ENCODE measurements at places on chromosomes 12 and 14. TPM values are rescaled to one million over a fixed set of nuclear protein-coding genes. Genes with fewer than 3 reads are reported as not detected.
A peak's percentile ranks its signal among the peaks of the same experiment; 100 is the strongest.

- no peak for DNase-seq
Measured at GRCh38 chr12:53061404-53062010, 11.6 kb downstream of the TNS2 start.

DNA sequence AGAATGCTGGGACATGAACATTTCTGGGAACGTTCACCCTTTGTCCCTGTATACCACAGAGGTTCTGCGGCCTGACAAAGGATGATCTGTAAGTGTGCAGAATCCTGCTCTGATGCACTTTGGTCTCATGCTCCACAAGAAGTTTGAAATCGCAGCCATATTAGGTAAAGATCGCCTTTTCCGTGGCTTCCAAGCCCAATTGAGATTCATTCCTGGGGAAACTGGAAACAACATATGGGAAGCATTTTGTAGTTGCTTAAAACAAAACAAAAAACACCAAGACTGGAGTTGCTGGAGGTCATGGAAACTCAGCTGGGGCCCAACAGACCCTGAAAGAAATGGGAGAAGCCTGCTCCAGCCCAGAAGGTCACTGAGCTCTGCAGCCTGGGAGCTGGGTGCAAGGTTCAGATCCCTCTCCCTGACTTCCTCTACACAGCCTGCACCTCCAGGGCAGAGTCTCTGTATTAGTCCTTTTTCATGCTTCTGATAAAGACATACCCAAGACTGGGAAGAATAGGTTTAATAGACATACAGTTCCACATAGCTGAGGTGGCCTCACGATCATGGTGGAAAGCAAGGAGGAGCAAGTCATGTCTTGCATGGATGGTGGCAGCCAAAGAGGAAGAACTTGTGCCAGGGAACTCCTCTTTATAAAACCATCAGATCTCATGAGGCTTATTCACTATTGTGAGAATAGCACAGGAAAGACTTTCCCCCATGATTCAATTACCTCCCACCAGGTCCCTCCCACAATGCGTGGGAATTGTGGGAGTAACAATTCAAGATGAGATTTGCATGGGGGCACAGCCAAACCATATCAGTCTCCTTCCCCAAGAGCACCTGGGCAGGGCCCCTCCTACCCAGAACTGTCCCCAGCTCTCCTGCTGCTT is 60.8 kb upstream of the CHGA start:
- no peak for DNase-seq

LBHD2 gene
- not detected for polyA plus RNA-seq

GRCh38 chr12:66733839-66734238 is 55.0 kb upstream of the GRIP1 start:
- DNase-seq, result no peak

FAM186B gene
- 0.25 TPM for polyA plus RNA-seq

- no peak for DNase-seq
Measured at GRCh38 chr12:127106041-127106440, 1160.9 kb upstream of the TMEM132C start.

GRCh38 chr12:59859171-59859510 is 263.3 kb downstream of the SLC16A7 start:
- no peak for DNase-seq

- DNase-seq, result no peak
Measured at GRCh38 chr12:62912644-62913043, 22.3 kb downstream of the PPM1H start.

DNA sequence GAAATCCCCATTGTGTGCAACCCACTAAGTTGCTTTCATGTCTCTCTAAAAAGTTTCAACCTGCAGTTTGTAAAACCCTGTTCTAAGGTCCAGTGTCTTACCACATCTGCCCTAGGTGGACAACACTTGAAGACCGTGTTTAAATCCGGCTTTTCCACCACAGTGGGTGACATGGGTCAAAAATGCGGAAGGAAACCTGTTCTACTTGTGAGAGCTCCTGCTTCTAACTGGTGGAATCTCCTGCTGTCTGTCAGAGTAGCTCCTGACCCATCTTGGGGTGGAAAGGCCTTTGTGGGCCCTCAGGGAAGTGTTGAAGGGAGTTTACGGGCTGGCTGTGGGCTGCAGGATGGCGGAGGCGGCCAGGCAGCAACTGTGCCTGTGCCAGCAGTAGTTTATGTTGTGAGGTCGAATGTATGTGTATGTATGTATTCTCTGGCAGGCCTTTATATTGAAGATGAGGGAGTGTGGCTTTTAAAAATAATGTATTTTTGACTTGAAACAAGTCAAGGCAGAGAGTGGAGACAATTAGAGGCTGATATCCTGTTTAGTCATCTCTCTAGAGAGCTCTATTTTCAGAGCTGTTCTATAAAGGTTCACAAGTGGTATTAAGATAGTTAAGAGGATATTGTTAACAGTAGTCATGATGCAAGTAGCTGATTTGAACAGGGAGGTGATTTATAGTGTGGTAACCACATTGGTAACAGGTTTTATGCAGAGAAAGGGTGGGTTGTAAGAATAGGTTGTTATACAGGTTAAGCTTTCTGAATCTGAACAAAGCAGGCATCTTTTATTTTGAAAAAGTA is 67.0 kb downstream of the PRKCH start:
- peak; percentile 32 for DNase-seq

GRCh38 chr14:105682956-105683570 is 156.7 kb downstream of the TMEM121 start:
- DNase-seq, result no peak

GRCh38 chr14:70856851-70857495 is 47.7 kb upstream of the MAP3K9 start:
- no peak for DNase-seq

- DNase-seq, result no peak
Measured at GRCh38 chr14:85332401-85332800, 197.5 kb upstream of the FLRT2 start.

DNA sequence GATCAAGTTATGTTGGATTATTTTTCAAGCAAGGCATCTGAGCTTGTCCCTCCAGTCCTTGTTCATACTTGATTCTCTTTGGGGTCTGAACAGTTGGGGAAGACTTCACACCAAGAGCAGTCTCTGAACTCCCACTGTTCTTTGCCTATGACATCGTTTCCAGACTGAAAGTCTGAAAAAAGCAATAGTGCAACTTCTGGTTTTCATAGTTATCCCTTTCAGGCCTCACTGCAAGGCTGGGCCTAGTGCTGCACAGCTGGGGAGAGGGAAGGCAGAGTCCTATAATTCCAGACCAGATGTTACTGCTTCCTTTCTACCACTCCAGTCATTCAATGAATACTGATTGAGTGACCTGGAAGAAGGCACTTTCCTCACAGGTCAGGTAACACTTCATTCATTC is 187.1 kb upstream of the CCND2 start:
- DNase-seq, result no peak

GRCh38 chr12:128796439-128797118 is 27.2 kb downstream of the SLC15A4 start:
- DNase-seq, result no peak

DNA sequence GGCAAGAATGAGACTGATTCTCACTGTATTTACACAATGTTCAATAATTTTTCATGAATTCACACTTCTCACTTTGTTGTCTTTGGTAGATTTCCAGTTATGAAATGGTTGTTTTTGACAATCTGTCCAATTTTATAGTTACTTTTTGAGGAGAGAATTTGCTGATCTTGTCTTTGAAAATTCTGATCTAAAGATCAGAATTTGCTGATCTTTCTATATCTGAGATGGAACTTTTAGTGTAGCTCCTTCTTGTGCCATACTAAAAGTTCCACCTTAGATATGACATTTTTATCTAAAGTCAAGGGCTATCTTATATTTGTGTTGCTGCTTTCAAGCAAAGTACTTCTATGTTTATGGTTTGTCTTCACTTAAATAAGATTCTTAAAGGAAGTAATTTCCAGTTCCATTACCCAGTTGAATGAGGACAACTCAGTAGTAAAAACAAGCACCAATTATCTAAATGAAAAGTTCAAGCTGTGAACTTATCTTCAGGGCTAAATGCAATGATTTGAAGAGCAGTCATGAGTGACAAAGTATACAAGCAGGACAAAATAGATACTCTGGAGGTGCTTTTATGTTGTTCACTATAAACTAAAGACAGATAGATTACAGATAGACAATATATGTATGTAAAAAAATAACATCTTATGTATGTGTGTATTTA is 76.4 kb upstream of the FOXG1 start:
- DNase-seq, result no peak

DHRS2 gene
- polyA plus RNA-seq, result 309 TPM

OTUB2 gene
- polyA plus RNA-seq, result 0.41 TPM

DNA sequence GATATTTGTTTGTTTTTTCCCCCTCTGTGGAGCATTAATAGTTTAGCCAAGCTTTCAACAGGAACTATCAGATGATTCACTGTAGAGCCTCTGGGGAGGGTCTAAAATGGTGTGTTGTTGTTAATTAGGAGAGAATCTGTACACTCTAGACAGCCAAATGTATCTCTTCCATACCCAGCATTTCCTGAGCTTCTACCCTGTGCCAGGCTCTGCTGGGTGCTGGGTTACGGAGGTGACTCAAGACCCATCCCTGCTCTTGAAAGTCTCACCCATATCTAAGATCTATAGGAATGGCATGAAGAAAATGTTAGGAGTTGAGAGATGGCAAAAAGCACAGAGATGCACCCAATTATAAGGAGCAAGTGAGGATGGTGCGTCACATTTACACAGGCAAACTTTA is 245.8 kb downstream of the C12orf75 start:
- no peak for DNase-seq

DNA sequence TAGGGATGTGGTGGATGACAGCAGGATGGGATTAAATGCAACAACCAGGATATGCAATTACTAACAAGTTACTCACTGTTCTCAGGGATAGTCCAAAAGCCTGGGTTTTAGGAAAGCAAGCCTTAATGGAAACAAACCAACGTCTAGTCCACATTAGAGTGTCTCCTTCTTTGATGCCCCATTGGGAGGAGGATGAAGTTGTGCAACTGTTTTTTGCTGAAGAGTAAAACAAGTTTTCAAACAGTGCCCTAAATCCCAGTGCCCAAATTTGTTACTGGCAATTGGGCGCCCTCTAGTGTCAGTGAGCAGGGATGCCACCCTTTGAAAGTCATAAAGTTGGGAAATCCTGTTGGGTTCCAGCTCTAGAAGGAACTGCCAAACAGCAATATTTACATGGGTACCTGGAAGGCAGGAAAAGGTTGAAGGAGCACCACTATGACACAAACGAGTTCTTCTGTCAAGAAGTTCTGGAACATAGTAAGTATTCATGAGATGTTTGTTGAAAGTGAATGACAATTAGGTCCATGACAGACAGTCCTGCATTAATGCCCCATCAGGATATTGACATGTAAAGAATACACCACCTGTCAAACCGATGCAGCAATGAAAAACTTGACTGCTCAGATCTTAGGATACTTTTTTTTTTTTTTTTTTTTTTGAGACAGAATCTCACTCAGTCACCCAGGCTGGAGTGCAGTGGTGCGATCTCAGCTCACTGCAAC is 11.1 kb upstream of the DPF3 start:
- no peak for DNase-seq

DNA sequence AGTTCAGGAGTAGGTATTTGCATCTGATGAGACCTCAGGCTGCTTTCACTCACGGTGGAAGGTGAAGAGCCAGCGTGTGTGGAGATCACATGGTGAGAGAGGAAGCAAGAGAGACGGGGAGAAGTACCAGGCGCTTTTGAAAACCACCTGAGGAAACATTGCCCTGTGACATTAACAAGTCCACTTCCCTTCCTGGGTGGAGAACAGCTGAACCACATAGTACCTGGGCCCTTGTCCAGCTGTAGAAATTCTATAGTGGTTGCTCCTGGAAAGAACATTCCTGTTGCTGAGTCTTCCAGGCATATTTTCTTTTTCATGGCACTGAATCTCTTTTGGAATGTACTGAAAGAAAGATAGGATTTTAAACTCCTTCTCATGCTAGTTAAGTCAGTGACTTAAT is 87.3 kb upstream of the RIN3 start:
- DNase-seq, result no peak

- no peak for DNase-seq
Measured at GRCh38 chr14:31508135-31508534, 20.3 kb upstream of the GPR33 start.

DNA sequence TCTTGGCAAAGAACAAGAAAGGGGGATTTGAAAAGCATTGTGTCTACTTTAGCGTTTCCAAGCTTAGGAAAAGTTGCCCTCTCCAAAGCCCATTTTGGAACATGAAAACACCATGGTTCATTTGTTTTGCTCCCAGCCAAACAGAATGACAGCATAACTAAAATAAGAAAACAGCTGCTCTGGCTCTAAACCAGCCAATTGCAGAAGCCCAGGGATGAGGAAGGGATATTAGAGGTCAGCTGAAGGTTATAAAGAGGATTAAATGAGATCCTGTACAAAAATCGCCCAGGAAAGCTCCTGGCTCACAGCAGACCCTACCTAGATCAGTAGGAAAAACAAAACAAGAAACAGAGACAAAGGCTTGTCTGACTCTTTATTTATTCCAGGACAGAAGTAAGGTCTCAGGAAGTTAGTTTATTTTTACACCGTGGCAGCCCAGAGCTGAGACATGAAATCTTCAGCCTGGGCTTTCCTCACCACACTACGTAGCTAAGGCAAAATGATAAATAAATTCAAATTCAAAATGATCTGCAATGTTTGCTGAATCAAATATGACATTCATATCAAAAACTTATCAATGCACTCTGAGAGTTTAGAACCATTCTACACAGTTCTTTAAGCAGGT is 25.9 kb downstream of the SPX start:
- no peak for DNase-seq

DNA sequence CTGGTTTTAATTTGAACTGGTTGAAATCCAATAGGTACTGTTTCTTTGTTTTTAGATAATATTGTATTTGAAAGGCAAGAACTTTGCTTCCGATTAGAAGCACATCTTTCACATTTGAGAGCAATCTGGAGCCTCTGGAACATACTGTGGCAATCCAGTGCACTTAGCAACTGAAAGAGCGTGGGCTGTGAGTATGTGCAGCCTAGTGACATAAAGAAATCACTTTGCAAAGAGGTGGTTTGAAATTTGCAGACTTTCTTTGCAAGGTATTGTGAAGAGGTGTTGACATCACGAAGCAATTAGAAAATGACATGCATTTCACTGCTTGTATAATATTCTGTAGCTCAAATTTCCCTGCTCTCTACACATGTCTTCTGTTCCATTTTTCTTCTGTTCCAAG is 23.5 kb upstream of the CFAP54 start:
- no peak for DNase-seq

- no peak for DNase-seq
Measured at GRCh38 chr14:92993302-92993701, 70.4 kb downstream of the CHGA start.

- no peak for DNase-seq
Measured at GRCh38 chr12:78981-79380, 12.4 kb downstream of the IQSEC3 start.

DNA sequence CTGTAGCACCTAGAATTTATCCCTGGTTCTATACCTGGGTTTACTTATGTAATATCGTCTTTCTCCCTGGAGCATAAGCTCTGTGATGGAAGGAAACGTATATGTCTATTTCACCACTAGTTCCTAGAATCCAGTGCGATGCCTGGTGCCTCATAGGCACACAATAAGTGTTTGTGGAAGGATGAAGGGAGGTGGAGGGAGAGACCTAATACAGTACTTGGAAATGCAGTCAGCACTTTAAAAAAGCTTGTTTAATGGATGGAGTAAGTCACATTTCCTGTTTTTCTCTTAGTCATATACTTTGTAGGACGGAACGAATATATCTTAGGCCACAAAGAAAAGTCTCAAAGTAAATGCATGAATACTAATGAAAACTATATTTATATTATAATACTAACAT is 186.5 kb upstream of the HMGA2 start:
- no peak for DNase-seq

PLEKHG7 gene
- polyA plus RNA-seq, result 0.13 TPM

GRCh38 chr12:106021516-106021915 is 117.2 kb downstream of the NUAK1 start:
- DNase-seq, result no peak

DBX2 gene
- polyA plus RNA-seq, result 0.03 TPM

- no peak for DNase-seq
Measured at GRCh38 chr14:86646696-86647690, 1117.0 kb downstream of the FLRT2 start.
